ENCODE measurements at places on chromosomes 6 and 20.

DNA sequence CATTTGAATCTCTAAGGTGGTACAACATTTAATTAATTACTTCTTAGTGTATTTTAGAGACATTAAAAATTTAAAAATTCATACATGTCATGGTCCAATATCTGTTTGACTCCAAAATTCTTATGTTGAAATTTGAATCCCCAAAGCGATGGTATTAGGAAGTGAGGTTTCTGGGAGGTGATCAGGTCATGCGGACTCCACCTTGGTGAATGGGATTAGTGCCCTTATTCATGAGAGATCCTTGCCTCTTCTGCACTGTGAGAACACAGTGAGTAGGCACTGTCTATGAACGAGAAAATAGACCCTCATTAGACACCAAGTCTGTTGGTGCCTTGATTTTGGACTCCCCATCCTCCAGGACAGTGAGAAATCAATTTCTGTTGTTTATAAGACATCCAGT is 254.7 kb downstream of the PTPRK start:
- no peak for DNase-seq

- DNase-seq = no peak
These were observed 144.6 kb upstream of the TMEM170B start for GRCh38 chr6:11392778-11393507.

GRCh38 chr6:41055149-41055548 is 2.1 kb downstream of the APOBEC2 start:
- DNase-seq = no peak

GRCh38 chr6:65819152-65819551 is 112.1 kb upstream of the EYS start:
- DNase-seq = no peak

DNA sequence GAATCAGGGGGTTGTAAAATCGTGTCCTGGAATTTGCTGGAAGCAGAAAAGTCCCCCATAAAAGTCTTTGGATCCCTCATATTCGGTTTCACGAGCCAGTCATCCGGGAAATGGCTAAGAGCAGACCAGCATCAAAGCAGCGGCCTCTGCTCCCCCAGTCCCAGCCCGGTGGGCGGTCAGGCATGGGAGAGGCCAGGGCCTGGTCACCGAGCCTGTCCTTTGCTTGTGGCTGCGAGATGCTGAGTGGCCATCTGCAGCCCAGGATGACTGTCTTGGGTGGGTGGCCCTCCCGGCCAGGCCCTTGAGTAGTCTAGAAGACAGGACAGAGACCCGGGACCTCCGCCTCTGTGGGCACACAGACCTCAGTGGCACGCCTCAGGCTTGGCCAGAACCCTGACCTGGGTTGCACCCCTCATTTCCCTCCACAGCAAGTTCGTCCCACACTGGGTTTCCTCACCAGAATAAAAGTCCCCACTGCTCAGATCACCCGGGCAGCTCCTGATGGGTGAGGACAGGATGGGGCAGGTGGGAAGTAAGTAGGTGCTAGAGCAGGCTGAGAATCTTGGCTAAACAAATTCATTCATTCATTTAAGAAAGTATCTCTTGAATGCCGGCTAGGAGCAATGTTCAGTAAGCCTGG is 172.1 kb downstream of the BMP7 start:
- DNase-seq = no peak

DNA sequence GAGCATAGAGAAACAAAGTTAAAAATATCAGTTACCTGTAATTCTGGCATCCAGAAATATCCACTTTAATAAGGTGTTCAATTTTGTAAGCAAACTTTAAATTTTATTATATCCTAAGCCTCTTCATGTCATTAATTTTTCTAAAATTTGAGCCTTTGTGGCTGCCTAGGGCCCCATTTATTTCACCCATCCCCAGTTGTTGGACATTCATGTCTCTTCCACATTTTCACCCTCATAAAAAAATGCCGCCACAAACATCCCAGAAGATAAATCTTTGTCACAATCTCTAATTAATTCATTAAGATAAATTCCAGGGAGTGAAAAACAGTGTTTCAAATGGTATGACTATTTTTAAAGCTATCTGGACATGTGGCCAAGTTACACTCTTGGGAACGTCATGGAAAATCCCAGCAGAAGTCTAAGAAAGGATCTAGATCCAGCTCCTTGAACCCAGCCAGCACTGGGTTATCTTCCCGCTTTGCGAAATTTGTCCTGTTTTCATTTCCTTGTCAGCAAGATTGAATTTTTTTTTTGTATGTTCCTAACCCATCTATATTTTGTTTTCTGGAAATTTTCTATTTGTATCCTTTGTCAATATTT is 97.2 kb downstream of the TMEM242 start:
- DNase-seq = no peak

- DNase-seq = no peak
These were observed 216.8 kb downstream of the HACE1 start for GRCh38 chr6:104642871-104643270.

DNA sequence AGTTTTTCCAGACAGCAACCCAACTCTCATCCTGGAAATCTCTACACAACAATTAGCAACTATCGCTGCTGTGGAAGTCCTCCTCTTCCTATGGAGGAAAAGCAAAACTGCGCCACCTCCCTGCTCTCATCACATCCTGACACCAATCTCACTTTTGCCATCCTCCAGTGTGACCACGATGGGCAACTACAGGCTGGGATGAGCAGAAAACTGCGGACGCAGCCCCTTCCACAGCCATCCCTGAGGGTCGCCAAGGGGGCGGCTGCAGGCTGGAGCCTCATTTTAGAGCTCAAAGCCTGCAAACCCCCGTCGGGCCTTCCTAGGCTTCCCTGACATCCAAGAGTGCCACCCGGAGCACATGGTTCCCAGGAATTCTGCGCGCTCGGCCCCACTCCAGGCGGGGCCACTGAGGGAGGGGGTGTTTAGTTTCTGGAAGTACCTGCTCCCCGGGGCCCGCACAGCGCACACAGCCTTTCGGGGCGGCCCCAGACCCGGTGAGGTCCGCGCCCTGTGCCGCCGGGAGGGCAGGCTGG is 1.2 kb downstream of the TCFL5 start:
- peak; percentile 72 for DNase-seq

GRCh38 chr20:22243067-22243466 is 341.3 kb downstream of the FOXA2 start:
- no peak for DNase-seq
